ENCODE measurements at places on chromosomes 3 and 15. TPM values are rescaled to one million over a fixed set of nuclear protein-coding genes. Genes with fewer than 3 reads are reported as not detected.
A peak's percentile ranks its signal among the peaks of the same experiment; 100 is the strongest.

GRCh38 chr3:148202386-148202785 is 495.3 kb upstream of the AGTR1 start:
- H3K4me3 ChIP-seq, result no peak overlapping the region
- DNase-seq, result no peak
- no peaks in the 10 kb centered on the region for H3K4me1 ChIP-seq
- H3K27ac ChIP-seq, result no peak overlapping the region
- H3K27me3 ChIP-seq, result no peaks in the 10 kb centered on the region

GRCh38 chr3:193943200-193943599 is 192.7 kb upstream of the HES1 start:
- H3K27me3 ChIP-seq, result no peaks in the 10 kb centered on the region
- peaks cover 3% of the 10 kb centered on the region for H3K4me1 ChIP-seq
- H3K4me3 ChIP-seq, result no peak overlapping the region
- no peaks in the 10 kb centered on the region for H3K36me3 ChIP-seq
- no peak overlapping the region for H3K27ac ChIP-seq

- H3K4me1 ChIP-seq, result peaks cover 17% of the 10 kb centered on the region
- H3K36me3 ChIP-seq, result no peaks in the 10 kb centered on the region
- H3K27ac ChIP-seq, result no peak overlapping the region
- H3K27me3 ChIP-seq, result no peaks in the 10 kb centered on the region
- no peak overlapping the region for H3K4me3 ChIP-seq
Measured at GRCh38 chr3:78644847-78645246, 1123.0 kb downstream of the ROBO1 start.

DNA sequence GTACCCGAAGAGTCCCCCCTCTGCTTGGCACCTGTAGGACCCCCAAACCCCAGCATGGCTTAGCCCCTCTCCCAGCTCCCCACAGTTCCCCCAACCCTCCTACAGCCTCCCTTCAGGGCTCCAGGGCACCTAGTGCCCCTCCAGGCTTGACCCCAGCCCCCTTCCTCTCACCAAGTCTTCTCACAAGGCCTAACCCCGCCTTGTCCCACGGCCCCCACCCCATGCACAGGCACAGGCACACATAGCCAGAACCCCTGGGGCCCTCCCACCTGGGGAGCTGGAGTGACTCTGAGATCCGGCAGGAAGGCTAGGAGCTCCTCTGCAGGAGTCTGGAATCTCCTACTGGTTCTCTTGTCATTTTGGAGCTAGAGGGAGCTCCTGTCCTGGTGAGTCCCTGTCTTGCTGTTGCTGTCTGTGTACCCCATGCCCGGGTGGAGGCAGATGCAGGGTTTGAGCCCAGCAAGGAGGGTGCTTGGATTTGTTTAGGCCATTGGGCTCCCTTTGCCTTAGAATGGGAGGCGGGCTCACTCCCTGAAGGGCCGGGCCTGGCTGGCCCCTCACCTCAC is 39.6 kb downstream of the KLF13 start:
- H3K27me3 ChIP-seq, result no peaks in the 10 kb centered on the region
- no peaks in the 10 kb centered on the region for H3K36me3 ChIP-seq
- H3K4me1 ChIP-seq, result peaks cover 98% of the 10 kb centered on the region
- H3K4me3 ChIP-seq, result peak overlapping the region; percentile 35
- DNase-seq, result no peak

Gene GOLGA8B
- total RNA-seq, result 26.8 TPM

Gene CXCR6
- total RNA-seq, result not detected

GRCh38 chr15:65377976-65378366 is at the start of gene IGDCC3:
IGDCC3 (minus strand) TSS chr15:65378002; CDS start chr15:65377788, 214 bp downstream.
- no peak within 1 kb of the TSS for H3K27ac ChIP-seq
- H3K4me1 ChIP-seq, result peaks cover 25% of the 10 kb centered on the region
- H3K36me3 ChIP-seq, result no peaks in the 10 kb centered on the region
- DNase-seq, result peak; percentile 79
- H3K27me3 ChIP-seq, result no peaks in the 10 kb centered on the region

GRCh38 chr15:33242669-33243191 is 48.2 kb upstream of the FMN1 start:
- no peak overlapping the region for H3K27ac ChIP-seq
- H3K4me1 ChIP-seq, result no peaks in the 10 kb centered on the region
- peaks cover 4% of the 10 kb centered on the region for H3K27me3 ChIP-seq
- no peak for DNase-seq
- no peaks in the 10 kb centered on the region for H3K36me3 ChIP-seq
- H3K4me3 ChIP-seq, result no peak overlapping the region

DNA sequence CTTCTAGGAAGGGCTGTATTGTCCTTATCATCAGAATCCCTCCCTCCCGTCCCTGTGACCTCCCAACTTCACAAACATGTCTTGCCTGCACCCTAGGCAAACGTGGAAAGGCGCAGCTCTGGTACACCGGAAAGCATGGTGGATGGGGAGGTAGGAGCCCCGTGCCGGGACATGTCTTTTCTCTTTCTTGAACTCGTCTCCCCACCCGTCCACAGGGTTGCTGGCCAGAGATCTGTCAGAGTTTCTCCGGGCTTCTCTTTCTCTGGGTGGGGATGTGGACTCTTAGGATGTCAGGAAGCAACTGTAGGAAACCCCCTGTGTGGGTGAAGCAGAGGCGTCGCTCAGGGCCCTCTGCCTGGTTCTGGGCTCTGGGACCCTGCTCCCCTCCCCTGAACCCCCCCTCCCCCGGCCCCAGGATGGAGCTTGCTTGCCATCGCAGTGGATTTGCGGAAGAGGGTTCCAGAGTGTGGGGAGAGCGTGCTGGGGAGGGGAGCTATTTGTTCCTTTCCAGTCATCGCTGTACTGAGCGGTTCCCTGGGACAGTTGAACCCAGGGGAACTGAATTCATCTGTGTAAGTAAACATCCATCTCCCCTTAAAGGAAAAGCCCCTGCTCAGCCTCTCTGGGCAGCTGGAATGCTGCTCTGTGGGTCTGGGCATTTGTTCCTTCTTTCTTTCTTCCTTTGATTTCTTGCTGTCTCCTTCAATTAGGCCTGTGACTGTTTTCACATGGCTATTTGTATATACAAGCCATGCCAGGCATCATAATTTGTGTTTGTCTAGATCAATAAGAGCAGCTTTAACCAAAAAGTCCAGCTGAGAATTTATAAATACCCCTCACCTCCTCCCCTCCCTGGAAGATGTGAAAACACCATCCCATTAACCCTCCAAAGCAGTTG is 72.8 kb downstream of the SMAD3 start:
- no peak overlapping the region for H3K4me3 ChIP-seq
- peak overlapping the region; percentile 89 for H3K27ac ChIP-seq
- peaks cover 96% of the 10 kb centered on the region for H3K4me1 ChIP-seq
- no peaks in the 10 kb centered on the region for H3K27me3 ChIP-seq
- no peak for DNase-seq

DNA sequence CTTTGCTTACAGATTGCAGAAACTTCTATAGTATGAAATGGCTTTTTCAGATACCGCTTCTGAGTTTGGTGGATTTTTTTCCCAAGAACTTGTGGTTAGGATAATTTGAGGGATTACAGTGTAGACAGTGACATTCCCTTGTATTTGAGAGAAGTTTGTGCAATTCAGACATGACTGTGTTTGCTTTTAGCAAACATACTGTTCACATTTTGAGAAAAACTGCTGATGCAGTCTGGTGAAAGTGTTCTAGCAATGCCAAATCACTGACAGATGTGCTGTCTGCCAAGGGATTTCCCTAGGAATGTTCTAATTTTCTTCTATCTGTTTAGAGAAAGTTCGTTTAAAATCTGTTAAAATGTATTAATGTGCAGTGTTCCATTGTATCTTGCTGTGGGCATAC is 652.6 kb downstream of the FHIT start:
- H3K4me1 ChIP-seq, result peaks cover 6% of the 10 kb centered on the region
- no peak overlapping the region for H3K27ac ChIP-seq
- H3K4me3 ChIP-seq, result no peak overlapping the region
- H3K27me3 ChIP-seq, result no peaks in the 10 kb centered on the region
- H3K36me3 ChIP-seq, result no peaks in the 10 kb centered on the region

DNA sequence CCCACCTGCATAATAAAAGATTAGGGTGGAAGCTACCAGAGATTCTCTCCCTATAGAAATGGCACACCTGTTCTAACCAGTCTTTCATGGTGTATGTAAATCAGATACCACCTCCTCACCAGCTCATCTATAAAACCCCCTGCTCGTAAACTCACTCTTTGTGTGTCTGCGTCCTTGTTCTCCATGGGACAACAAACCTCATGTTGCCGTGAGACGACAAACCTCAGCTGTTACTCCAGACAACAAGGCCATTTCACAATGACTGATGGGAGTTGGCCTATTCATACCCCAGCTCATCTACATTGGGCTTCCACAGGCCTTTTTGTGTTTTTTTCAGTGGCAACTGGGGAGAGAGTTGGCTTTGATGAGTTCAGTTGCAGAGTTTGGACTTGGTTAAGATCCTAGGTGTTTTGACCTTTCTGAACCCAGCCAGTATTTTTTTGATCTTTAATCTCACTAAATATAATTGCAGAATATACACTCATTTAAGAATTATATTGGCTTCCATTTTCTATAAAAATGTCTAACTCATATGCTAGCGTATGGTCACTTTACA is 96.6 kb upstream of the LRIG1 start:
- peaks cover 4% of the 10 kb centered on the region for H3K27me3 ChIP-seq
- no peak for DNase-seq
- H3K4me3 ChIP-seq, result no peak overlapping the region
- no peak overlapping the region for H3K27ac ChIP-seq
- no peaks in the 10 kb centered on the region for H3K36me3 ChIP-seq

Gene B3GNT5
- 11.6 TPM for total RNA-seq

- peak overlapping the region; percentile 78 for H3K4me3 ChIP-seq
- peaks cover 26% of the 10 kb centered on the region for H3K4me1 ChIP-seq
- peak overlapping the region; percentile 92 for H3K27ac ChIP-seq
- DNase-seq, result peak; percentile 92
- H3K27me3 ChIP-seq, result peaks cover 3% of the 10 kb centered on the region
- H3K36me3 ChIP-seq, result no peaks in the 10 kb centered on the region
Measured at GRCh38 chr15:40845511-40846284, 1.9 kb downstream of the SPINT1 start.

- no peak overlapping the region for H3K4me3 ChIP-seq
- no peak overlapping the region for H3K27ac ChIP-seq
- no peak for DNase-seq
- peaks cover 6% of the 10 kb centered on the region for H3K36me3 ChIP-seq
- no peaks in the 10 kb centered on the region for H3K27me3 ChIP-seq
Measured at GRCh38 chr3:120753810-120754209, 11.3 kb downstream of the GTF2E1 start.

Gene NOX5
- total RNA-seq, result 0.29 TPM

GRCh38 chr3:15303728-15304127 is 28.7 kb downstream of the SH3BP5 start:
- H3K27ac ChIP-seq, result no peak overlapping the region
- H3K27me3 ChIP-seq, result no peaks in the 10 kb centered on the region
- no peak for DNase-seq
- H3K4me1 ChIP-seq, result no peaks in the 10 kb centered on the region
- H3K4me3 ChIP-seq, result no peak overlapping the region

- H3K27ac ChIP-seq, result no peak overlapping the region
- peaks cover 7% of the 10 kb centered on the region for H3K36me3 ChIP-seq
- no peak for DNase-seq
- no peak overlapping the region for H3K4me3 ChIP-seq
Measured at GRCh38 chr15:99139276-99139675, 34.4 kb downstream of the SYNM start.

- peak; percentile 48 for DNase-seq
- H3K4me3 ChIP-seq, result no peak overlapping the region
- H3K4me1 ChIP-seq, result peaks cover 59% of the 10 kb centered on the region
- H3K27ac ChIP-seq, result no peak overlapping the region
- H3K27me3 ChIP-seq, result no peaks in the 10 kb centered on the region
Measured at GRCh38 chr3:11671648-11672100, 28.0 kb upstream of the VGLL4 start.

Gene ZBTB38
- 64.3 TPM for total RNA-seq

DNA sequence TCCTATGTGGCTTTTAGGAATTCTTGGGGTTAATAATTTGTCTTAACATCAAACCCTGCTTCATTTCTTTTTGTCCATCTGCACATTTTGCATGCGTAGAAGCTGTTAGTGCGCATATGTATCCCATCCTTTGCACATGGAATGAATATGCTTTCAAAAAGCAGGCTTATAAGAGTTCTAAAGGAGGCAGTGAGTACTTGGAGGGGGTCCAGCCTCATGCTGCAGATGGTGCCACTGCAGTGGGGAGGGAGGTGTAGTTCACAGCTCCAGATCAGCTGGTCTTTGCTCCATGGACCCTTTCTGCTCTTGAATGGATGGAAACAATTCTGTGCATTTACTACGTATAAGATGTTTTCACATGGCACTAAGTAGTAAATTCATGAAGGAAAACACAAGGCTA is 20.7 kb upstream of the SSR3 start:
- H3K36me3 ChIP-seq, result no peaks in the 10 kb centered on the region
- H3K4me3 ChIP-seq, result no peak overlapping the region
- peak; percentile 31 for DNase-seq
- H3K27ac ChIP-seq, result no peak overlapping the region
- H3K27me3 ChIP-seq, result no peaks in the 10 kb centered on the region
- no peaks in the 10 kb centered on the region for H3K4me1 ChIP-seq

Gene TARS3
- total RNA-seq, result 26.5 TPM

Gene GRAMD2A
- not detected for total RNA-seq

DNA sequence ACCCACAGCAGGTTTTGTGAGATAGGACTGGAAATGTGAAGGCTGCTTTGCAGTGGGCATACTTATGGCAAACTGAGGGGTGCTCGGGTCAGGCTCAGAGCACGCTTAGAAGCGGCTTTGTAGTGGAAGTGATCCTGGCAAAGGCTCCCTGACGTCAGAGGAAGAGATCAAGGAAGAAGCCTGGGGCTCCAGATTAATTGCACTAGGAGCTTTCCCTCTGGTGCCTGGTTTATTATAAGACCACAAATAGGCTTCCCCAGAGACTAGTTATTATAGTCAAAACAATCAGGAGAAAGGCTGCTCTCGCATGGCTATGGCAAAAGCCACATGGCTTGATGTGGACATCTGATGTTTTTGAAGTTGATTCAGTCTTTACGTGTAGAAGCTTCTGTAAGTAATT is 515.1 kb downstream of the GABRG3 start:
- no peaks in the 10 kb centered on the region for H3K27me3 ChIP-seq
- H3K4me1 ChIP-seq, result no peaks in the 10 kb centered on the region
- no peaks in the 10 kb centered on the region for H3K36me3 ChIP-seq
- no peak for DNase-seq

- no peaks in the 10 kb centered on the region for H3K27me3 ChIP-seq
- no peak overlapping the region for H3K27ac ChIP-seq
- no peak overlapping the region for H3K4me3 ChIP-seq
- DNase-seq, result no peak
- no peaks in the 10 kb centered on the region for H3K36me3 ChIP-seq
Measured at GRCh38 chr3:105970283-105970682, 101.5 kb upstream of the CBLB start.

All from stomach (tissue), 19 donors.